ENCODE measurements at places on chromosomes 6 and 20.
A peak's percentile ranks its signal among the peaks of the same experiment; 100 is the strongest.

- DNase-seq, result peak; percentile 20
Measured at GRCh38 chr6:7899101-7899888, 11.3 kb downstream of the TXNDC5 start.

DNA sequence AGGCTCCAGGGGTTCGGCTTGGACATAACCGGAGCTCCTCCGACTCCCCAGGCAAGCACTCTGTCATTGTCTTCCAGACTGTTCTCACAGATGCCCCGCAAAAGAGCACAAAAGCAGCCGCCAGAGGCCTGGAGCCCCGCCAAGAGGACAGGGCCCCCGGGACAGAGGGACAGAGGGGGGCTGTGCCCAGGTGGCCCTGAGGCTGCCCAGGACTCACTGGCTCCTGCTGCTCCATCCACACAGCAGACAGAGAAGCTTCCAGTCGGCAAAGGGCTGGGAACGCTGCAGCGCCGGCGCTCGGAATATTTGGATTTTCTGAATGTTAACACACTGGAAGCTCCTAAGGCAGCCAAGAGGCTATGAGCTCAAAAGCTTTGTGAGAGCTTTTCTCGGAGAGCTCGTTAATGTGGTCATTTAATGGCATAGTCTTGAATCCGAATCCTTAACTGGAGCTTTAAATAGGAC lies 68.0 kb upstream of the QKI start:
- peak; percentile 57 for DNase-seq

DNA sequence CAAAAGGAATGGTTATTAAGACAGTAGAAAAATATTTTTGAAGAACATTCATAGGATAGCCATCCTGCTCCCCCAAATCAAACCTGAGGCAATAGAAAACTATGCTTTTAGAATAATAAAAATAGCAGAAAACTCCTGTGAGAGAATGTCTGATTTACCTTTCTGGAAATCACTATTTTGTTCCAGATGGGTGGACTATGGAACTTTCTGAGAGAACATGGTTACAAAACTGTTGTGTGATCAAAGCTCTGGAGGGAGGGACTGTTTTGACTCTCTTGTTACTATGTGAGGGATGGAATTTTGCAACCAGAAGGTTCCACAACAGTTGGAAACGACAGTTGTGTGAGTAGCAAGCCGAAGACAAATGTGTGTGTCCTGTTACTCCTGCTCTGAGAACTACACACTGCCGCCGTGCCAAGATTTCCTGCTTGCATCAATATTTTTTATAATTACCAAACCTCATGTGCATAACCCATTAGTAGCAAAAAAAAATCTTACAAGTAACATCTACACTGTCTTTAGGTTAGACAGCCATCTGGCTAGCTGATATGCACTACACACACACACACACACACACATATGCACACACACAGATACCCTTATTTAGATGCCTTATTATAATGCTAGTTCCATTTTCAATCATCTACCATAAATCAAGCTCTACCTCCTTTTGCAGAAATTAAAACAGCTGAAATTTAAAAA lies 11.0 kb upstream of the HIVEP1 start:
- peak; percentile 35 for DNase-seq

- DNase-seq, result no peak
Measured at GRCh38 chr6:32945108-32945760, 4.4 kb upstream of the HLA-DMB start.

DNA sequence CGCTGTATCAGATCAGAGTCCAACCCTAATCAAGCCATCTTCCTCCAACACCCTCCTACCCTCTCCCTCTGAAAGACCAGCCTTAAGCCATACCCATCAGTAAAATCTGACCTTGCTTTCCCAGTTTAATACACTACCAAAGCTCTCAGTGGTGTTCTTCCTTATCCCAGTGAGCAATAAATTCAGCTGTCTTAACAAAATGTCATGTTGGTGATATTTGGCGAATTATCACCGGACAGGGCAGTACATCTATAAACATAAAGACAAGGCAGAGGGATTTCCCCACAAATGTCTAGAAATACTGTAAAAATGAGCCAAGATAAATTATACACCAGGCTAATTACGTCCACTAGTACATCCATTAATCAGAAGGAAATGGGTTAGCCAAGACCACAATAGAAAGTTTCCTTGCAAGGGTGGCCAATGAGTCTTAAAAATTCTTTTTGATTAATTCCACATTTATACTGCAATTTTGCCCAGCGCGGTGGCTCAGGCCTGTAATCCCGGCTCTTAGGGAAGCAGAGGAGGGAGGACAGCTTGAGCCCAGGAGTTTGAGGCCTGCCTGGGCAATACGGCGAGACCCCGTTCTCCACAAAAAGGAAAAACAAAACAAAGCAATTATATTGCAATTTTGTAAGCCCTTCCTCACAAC lies 905 bp downstream of the RARS2 start:
- no peak for DNase-seq

- DNase-seq, result no peak
Measured at GRCh38 chr20:18857640-18858039, 44.1 kb downstream of the SCP2D1 start.

- DNase-seq, result no peak
Measured at GRCh38 chr6:159117046-159117445, 52.2 kb upstream of the FNDC1 start.

- DNase-seq, result no peak
Measured at GRCh38 chr6:24844903-24845302, 46.2 kb upstream of the ARMH2 start.

DNA sequence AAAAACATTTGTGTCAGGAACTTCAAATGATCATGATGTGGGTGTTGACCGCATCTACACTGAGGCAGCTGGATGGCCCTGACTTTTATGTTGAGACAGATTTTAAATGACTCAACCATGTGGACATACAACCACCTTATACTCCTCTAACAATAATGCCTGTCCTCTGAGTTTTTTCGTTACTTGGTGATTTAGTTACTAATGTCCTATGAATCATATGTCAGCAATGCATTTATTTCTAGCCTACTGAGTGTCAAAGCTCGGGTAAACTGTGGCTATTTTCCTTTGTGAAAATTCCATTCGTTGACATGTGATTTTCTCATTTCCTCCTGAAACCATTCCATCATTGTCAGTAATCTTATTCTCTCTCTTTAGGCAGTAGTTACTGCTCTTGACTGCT lies 38.9 kb upstream of the NKX2-4 start:
- DNase-seq, result no peak

GRCh38 chr6:1423578-1423977 lies 34.2 kb downstream of the FOXF2 start:
- no peak for DNase-seq

DNA sequence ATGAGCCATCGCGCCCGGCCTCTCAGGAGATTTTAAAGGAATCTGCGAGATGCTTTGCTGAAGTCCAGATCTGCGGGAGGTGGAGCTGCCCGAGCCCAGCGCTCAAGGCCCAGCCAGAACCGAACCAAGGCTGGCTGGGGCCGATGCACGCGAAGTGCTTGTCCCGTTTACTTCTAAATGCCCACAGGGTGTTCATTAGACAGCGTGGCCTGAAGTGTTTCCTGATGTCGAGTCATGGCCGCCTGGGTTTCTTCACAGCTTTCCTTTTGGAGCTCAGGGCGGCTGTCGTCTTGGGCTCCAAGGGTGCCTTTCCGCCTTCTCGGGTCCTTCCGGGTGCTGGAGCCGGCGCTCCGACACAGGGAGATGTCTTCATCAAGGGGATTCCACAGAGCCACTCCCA lies 25.1 kb upstream of the CCR6 start:
- no peak for DNase-seq

Measured in Ammon's horn (tissue), 1 donor.